ENCODE measurements at places on chromosomes 6 and 20.
A peak's percentile ranks its signal among the peaks of the same experiment; 100 is the strongest.

GRCh38 chr20:25195014-25195961 lies at the start of gene ENTPD6:
Gene ENTPD6 (plus strand): TSS chr20:25195712. CDS start chr20:25206537, 10,825 bp downstream.
- DNase-seq = peak; percentile 76

DNA sequence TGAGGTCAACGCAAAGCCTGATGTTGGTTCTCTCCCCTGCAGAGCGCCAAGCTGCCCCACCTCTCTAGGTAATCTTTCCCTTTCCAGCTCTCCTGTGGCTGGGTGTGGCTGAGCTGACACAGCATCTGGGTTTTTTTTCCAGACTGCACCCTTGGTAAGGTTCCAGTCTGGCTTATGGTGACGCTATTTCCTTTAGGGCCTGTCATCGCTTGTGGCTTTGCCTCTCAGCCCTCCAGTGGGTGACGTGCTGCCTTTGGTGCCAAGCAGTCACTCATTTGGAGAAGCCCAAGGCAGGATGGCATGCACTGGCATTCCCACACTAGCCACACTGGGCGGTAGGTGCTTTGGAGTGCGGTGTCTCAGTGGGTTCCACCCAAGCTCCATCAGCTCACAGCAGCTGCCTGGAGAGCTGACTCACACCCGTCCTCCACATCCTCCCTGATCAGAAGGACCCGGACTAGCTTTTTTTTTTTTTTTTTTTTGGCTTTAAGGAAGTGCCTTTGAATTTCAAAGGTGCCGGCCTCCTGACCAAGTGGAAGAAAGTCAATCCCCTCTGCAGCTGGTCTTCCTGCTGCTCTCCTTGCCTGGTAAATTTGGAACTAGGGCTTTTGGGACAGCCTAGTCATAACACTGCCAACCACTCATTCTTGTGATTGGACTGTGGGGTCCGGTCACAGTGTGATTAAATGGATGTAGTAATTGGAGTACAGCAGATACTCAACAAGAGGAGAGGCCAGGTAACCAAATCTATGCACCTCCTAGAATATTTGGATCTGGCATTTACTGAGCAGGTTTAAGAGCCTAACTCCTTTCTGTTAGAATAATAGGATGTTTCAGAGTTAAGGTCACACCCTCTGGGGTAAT lies 153.6 kb downstream of the CD83 start:
- DNase-seq = no peak

- DNase-seq = no peak
Observed at GRCh38 chr20:31859998-31860380, 10.3 kb downstream of the DUSP15 start.

- DNase-seq = no peak
Observed at GRCh38 chr6:141824350-141824749, 308.4 kb upstream of the GJE1 start.

DNA sequence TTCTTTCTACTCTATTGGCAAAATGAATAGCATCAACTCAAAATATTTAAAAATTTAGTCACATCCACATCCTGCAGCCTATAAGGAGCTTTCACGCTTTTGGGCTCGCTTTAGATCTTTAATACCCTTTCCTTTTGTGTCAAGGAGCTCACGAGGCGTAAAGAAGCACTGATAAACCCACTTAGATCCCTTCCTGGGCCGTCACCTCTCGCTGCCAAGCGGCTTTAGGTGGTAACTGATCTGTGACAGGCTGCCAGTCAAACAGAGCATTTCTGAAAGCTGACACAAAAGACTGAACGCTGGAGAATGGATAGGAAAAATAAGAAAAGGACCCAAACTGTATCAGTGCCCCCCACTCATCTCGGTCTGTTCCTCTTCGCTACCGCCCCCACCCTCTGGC lies 385.7 kb upstream of the MMS22L start:
- no peak for DNase-seq

- DNase-seq = no peak
Observed at GRCh38 chr6:1477432-1478090, 88.2 kb downstream of the FOXF2 start.

GRCh38 chr6:70547313-70547712 lies 19.4 kb upstream of the SDHAF4 start:
- DNase-seq = no peak

- DNase-seq = no peak
Observed at GRCh38 chr20:33862709-33863403, 51.7 kb downstream of the CHMP4B start.

DNA sequence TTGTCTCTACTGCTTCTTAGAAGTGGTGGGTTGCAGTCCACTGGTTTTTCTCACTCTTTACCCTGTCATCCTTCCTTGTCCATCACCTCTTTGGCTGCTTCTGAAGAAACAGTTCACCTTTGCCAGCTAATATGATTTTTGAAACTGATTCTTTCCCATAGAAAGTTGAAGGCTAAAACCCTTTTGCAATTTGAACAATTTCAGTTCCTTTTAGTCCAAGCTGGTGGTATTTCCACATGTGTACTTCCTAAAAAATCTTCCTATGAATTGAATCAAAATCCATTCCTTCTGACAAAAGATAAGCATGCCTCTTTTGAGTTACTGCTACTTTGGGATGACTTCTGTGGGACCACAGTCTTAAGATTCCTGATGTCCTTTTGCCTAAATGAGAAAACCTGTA lies 210.0 kb upstream of the MAN1A1 start:
- DNase-seq = no peak
